ENCODE measurements at places on chromosomes 4 and X.

DNA sequence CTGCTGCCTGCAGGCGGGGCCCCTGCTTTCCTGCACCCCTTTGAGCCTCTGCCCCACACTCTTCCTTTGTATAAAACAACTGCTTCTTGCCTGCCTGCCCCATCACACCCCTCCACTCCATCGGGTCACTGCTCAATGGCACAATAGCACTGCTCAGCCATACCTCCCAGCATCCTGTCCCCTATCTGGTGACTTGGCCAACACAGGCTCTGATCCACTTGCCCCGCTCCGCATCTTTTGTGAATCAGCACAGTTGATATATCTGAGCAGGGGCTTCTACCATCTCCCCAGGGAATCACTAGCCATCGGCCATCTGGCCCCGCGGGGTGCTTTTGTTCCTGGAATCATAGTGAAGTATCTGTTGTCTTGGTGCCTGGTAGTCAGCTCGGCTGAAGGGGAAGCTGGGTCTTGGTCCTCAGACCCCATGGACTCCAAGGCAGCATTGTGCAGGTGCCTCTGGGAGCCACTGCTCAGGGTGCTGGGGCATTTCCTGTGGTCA, 45.3 kb downstream of the MAP7D3 start:
- no peak for DNase-seq

- DNase-seq = no peak
These were observed 2.0 kb upstream of the CFAP97 start for GRCh38 chr4:185205697-185206342.

- no peak for DNase-seq
These were observed 13.1 kb upstream of the SULT1B1 start for GRCh38 chr4:69773484-69773883.

GRCh38 chr4:168886351-168886750, 123.7 kb downstream of the CBR4 start:
- no peak for DNase-seq

DNA sequence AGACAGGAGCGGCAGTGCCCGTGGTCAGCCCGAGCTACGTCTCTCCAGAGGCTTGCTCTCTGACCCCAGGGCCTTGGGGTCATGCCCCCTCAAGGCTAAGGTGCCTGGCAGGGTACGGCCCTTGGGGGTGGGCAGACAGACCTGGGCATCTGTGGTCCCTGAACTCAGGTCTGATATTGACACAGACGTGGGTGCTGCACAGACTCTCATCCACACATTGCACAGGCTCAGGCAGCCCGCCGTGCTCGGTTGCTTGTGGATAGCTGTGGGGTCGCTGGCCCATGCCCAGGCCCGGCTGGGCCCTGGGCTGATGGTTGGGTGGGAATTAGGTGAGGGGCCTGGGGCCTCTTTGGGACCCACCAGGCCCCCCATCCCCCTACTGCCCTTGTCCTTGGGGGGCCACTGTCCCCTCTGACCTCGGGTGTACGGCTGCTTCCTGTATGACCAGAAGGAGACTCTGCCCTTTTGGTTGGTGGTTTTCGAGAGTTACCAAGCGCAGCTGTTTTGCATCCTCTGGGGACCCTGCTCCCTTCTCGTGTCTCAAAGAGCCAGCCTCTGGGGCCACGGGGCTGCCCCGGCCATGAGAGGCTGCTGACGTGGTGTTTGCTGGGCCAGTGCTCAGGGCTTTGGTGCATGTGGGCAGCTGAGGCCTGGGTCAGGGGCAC, 10.1 kb downstream of the FGFRL1 start:
- DNase-seq = no peak

DNA sequence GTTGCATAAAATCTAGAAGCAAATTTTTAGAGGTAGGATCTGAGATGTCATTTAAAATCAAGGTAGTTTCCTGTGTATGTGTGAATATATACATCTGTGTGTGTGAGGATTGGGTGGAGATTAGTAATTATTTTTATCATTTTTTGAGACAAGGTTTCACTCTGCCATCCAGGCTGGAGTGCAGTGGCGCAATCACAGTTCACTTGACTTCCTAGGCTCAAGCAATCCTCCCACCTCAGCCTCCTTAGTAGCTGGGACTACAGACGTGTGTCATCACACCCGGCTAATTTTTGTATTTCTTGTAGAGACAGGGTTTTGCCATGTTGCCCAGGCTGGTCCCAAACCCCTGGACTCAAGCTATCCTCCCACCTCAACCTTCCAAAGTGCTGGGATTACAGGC, 188.3 kb downstream of the RAPGEF2 start:
- DNase-seq = no peak

DNA sequence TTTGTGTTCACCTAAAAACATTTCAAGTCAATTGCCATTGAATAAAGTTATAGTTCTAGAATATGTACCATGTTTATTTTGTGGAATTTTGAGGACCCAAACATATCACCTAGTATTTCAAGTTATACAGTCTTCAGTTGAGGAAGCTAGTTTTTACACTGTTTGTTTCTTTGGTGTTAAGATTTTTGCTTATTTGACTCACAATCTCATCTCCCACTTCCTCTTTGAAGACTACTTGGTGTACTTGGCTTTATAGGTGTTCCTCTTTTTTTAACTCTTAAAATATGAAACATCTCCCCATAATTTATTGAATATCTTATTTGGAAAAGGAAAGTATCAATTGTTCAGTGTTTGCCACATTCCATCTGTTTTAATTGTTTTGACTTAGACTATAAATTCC, 675.4 kb downstream of the RAPGEF2 start:
- DNase-seq = no peak

GRCh38 chrX:131068945-131069719, 11.0 kb downstream of the ARHGAP36 start:
- no peak for DNase-seq

- DNase-seq = no peak
These were observed 251.6 kb downstream of the NPFFR2 start for GRCh38 chr4:72283357-72283756.

GRCh38 chr4:85946821-85947220, 413.0 kb downstream of the MAPK10 start:
- no peak for DNase-seq

DNA sequence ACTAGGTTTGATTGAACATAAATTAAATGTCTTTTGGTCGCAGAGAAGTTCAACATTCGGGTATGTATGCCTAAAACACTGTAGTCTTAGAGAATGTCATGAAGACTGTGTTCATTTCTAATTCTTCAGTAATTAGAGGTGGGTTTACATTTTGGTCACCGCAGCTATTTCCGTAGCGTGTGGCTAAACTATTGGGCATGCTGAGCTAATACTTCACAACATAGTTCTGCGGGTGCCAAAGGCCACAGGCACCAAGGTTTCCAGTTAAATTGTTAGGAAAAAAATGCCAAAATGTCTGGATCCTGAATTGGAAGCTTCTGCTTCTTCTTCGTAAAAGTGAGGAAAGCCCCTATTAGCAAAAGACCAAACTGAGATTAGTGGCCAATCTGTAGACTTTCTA, 25.1 kb downstream of the SMIM31 start:
- DNase-seq = no peak

DNA sequence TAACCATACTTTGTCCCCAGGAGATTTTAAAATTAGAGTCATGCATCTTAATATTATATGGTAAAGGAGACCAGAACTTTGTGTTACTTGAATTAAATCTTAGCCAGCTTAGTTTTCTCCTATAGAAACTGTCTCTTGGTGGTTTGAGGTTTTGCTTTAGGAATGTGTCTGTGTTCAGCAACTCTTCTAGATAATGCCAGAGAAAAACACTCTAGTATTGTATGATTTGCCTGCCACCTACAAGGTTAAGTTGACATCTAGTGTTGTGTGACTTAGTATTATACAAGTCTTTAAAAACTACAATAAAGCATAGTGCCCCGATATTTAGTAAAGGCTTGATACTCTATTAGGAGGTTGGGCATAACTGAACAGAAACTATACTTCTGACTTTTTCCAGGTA, 2.1 kb downstream of the UGT8 start:
- DNase-seq = no peak

- DNase-seq = peak; percentile 4
These were observed 139.6 kb downstream of the SOWAHB start for GRCh38 chr4:76758290-76758882.

DNA sequence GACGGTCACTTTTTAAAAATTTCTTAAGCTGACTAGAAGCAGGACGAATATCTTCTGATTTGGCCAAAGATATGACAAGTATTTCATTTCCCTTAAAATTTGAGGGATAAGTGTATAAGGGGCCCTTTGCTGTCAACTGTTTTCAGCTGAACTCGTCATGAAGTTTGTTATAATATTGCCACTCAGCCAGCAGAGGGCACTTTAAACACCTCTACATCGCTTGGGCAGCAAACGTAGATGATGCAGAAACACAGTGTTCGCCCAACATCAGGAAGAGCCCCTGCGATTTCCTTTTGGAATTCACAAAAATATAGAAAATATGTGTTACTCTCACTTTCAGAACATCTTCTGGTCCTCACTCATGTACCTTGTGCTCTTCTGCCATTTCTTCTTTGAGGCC, 435.7 kb upstream of the FMR1 start:
- DNase-seq = peak; percentile 0

- DNase-seq = no peak
These were observed 135.5 kb downstream of the PALLD start for GRCh38 chr4:168632301-168632725.

DNA sequence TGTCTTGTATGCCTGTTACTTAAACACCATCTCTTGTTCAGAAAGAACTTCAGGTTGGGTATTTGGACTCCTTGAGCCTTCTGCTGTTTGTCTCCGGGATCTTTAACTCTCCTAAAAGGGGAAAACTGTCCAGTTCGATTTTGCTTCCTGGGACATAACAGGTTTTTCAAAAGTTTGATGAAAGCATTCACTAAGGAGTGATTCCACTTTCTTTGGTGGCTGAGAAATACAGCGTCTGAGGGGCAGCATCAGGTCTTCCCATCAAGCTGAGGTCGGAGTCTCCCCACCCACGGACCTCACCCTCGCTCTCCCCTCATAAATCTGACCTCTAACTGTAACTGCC, 1.4 kb downstream of the AFAP1 start:
- DNase-seq = no peak

DNA sequence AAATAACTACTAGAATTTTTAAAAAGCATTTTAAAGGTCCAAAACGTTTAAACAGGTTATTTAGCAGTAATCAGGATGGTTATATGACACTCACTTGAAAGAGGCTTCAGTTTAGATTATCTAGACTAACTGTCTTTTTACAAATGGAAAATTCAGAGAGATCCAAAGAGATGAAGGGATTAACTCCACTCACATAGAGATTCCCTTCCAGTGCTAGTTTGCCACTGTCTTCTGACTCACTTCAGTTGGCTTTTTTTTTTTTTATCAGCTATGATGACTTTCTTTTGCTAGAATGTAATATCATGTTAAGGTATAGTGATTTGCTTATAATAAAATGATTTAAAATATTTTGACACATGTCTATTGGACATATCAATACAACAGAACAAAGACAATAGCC, 43.8 kb downstream of the GALNT7 start:
- no peak for DNase-seq

GRCh38 chrX:1491851-1492349, 39.2 kb upstream of the ASMTL start:
- peak; percentile 54 for DNase-seq

DNA sequence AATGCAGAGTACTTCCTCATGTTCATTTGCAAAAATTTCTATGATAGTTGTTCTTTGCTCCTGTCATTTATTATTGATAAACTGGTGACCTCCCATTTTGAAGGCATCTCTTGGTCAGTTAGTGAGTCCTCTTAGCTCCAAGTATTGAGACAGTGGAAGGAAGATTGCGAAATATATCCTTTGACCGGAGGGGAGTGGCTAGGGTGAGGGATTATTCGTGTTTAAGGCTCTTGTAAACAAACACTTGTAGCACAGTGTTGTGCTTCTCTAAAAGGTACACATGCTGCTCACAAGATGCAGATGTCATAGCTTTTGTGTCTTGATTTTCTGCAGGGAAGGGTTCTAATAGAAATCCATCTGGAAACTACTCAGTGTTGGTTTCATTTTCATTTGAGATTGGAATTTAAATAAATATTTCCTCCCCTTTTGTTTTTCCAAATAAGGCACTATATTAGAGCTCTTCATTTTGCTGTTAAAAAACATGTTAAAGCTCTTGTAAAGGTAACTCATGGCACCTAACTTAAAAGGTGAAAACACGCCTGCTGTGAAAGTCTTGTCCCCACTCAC, 21.8 kb downstream of the TXLNG start:
- DNase-seq = no peak

- no peak for DNase-seq
These were observed 89.8 kb downstream of the STIM2 start for GRCh38 chr4:26950446-26950845.

- no peak for DNase-seq
These were observed 10.5 kb downstream of the WDFY3 start for GRCh38 chr4:84956014-84956413.

DNA sequence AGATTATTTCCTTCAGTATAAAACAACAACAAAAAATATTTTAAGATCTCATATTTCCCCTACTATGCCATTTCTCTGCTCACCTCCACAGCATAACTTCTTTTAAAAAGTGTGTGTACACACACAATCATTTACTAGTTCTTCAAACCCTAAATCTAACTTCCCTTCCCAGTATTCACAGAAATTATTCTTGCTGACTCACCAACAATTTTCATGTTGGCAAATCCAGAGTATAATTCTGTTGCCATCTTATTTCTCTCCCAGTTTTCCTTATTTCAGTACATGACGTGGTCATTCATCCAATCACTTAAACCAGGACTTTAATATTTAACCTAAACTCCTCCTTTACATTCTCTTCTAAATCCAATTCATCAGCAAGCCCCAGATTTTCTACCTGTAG, 11.4 kb upstream of the RAP1GDS1 start:
- DNase-seq = no peak

DNA sequence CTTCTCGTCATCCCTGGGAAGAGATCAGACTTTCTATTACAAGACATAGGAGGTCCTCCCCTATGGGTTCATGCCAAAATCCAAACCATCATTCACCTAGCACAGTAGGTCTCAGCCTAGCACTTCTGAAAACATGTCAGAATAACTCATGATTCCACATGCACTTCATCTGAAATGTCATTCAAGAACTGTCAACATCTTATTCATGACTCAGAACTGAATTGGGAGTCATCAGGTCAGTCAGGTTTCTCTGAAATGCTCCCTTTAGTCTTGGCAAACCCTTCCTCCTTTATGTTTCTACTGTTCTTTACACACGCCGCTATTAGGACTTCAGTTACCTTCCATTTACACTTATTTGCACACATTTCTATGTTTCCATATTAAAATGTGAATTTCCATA, 67.2 kb downstream of the ANTXR2 start:
- DNase-seq = peak; percentile 40

DNA sequence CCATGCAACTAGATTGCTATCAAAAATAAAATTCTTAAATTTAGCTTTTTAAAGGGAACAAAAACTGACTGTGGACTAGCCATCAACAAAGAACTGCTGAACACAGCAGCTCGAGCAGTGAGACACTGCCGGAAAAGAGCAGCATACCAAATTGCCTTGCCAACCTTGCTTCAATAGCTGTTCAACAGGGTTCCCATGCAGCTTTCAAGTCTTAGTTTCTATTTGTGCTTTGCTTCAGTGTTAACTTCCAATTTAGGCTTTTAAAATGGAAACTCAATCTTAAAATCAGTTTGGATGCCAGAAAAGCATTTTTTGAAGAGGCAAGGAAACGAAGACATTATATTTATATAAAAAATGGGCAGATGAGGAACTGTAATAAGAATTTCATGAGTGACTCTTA, 463.4 kb upstream of the MAGEB18 start:
- DNase-seq = no peak

- no peak for DNase-seq
These were observed 64.3 kb upstream of the RAPGEF2 start for GRCh38 chr4:159038536-159038935.
